Uterus (tissue), 4 donors: ENCODE measurements at places on chromosomes 3 and 15. TPM values are rescaled to one million over a fixed set of nuclear protein-coding genes. Genes with fewer than 3 reads are reported as not detected.

The ADGRG7 gene
- 0.70 TPM for total RNA-seq

The GNB4 gene
- total RNA-seq = 18.2 TPM

The CCDC33 gene
- 1.5 TPM for total RNA-seq

DNA sequence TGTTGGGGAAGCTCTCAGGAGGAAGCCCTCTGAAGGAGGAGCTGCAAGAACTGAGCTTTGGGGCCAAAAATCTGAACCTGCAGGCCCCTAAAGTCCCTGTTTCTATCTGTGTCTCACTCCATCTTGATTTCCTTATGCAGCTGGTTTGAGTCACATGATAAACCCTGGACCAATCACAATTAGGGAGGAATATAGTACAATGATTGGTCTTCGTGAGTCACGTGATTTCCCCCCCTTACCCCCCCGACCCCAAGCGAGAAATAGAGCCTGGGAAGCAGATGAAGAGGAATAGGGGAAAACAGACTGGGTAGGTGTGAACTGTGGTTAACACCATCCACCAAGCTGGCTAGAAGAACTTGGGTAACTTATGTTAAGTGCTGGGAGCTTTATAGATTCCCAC, 12.9 kb downstream of the CRABP1 start:
- H3K4me1 ChIP-seq = no peaks in the 10 kb centered on the region
- H3K36me3 ChIP-seq = no peaks in the 10 kb centered on the region
- DNase-seq = no peak
- H3K27ac ChIP-seq = no peak overlapping the region
- H3K4me3 ChIP-seq = no peak overlapping the region

The DAZL gene
- not detected for total RNA-seq

DNA sequence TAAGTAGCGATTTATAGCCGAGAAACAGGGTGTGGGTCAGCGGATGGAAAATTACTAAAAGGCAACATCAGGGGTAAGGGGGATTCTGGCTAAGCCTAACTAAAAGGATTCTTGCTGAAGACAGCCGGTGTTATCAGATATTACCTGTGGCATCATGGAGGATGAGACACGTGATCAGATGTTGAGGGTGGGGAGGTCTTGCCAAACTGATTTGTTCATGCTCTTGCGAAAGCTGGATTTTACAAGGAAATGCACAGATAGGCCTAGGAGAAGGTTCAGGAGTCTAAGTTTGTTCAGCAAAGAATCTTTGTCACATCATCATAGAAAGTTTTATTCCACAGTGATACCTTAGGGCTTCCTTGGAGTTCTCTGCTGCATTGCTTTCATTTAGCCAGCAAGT, 396.8 kb upstream of the TBL1XR1 start:
- no peak overlapping the region for H3K4me3 ChIP-seq
- no peak for DNase-seq
- H3K36me3 ChIP-seq = no peaks in the 10 kb centered on the region
- no peaks in the 10 kb centered on the region for H3K27me3 ChIP-seq
- no peak overlapping the region for H3K27ac ChIP-seq

DNA sequence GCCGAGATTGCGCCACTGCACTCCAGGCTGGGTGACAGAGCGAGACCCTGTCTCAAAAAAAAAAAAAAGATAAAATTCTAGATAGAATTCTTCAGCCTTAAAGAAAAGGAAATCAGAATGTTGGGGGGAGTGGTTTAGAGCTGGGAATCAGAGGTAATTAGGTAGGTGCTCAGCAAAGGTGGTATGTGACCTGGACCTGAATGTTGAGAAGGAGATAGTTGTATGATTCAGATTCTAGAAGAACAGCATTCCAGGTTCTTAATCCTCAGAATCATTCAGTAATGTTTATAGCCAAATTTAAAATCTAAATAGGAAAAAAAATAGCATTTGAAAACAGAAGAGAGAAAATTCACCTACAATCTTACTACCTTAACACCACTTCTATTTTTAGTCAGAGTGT, 71.3 kb upstream of the UBE2E1 start:
- H3K4me3 ChIP-seq = no peak overlapping the region
- no peaks in the 10 kb centered on the region for H3K27me3 ChIP-seq
- DNase-seq = no peak
- H3K4me1 ChIP-seq = no peaks in the 10 kb centered on the region
- no peak overlapping the region for H3K27ac ChIP-seq

- DNase-seq = no peak
- no peak overlapping the region for H3K27ac ChIP-seq
- peaks cover 7% of the 10 kb centered on the region for H3K4me1 ChIP-seq
These were observed 13.8 kb downstream of the THBS1 start for GRCh38 chr15:39594446-39595337.
